ENCODE measurements at places on chromosomes 13 and 19.

DNA sequence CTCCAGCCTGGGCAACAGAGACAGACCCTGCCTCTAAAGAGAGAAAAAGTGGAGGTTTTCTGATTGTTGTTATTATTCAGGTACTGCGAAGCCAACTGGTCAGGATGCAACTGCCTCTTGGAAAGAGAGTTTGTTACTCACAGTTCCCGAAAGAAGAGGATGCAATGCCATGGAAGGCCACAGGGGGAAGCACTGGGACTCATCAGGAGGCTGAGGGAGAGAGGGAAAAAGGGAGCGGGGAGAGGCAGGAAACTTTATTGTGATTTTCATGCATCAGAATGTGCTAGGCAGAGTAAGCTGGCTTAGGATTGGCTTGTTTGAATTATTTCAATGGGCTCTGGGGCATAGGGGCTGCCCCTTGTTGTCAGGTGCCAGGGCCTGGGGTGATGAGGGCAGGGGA is 27.6 kb downstream of the MYO9B start:
- DNase-seq: no peak

GRCh38 chr13:26759907-26760831 is at the start of gene GPR12:
TSS of gene GPR12 (minus strand) at chr13:26760786. CDS start at chr13:26759827, 959 bp downstream.
- no peak for DNase-seq

GRCh38 chr19:4624733-4625362 is 14.5 kb upstream of the TNFAIP8L1 start:
- no peak for DNase-seq

GRCh38 chr19:7124782-7125181 is 55.3 kb downstream of the ZNF557 start:
- no peak for DNase-seq

DNA sequence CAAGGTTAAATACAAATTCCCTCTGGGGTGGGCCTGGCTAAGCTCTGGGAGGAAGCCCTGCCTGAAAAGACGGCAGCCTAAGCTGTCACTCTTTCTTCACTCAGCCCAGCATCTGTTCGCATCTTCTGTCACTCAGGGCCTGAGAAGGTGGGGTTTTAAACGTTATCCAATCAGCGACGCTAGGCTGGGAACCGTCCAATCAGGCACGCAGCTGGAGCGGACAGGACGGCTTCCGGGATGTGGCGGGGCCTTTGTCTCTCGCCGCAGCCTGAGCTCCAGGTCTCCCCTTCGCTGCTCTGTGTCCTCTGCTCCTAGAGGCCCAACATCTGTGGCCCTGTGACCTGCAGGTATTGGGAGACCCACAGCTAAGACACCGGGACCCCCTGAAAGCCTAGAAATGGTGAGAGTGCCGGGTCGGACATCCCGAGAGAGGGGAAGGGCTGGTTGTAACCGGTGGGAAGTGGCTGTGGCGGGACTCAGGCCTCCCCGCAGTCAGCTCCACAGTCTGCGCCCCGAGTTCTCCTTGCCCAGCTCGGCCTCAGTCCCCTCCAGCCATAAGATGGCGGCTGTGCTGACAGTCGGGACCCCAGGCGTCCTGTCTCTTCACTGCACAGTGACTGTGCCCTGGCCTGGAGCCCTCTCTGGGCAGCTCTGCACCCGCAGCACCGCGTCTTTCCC is at the start of gene ZNF431:
ZNF431 (plus strand) TSS at position 254 of the 678 bp plus-strand sequence; CDS start at position 398, 144 bp downstream.
- peak; percentile 75 for DNase-seq

DNA sequence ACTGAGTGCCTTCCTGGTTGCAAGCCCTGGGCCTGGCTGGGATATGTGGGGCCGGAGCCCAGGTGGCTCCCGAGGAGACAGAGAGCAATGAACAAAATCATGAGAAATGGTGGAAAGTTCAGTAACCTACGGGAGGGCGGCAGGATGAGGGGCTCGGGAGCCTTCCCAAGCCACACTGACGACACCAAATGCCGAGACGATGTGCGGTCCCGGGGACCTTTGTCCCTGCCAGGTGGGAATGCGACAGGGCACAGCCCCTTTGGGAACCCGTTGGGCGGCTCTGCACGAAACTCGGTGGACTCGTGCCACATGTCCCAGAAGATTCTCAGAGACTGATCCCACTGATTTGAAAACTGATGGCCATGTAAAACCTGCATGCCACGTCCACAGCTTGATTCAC is 11.7 kb upstream of the ZNF14 start:
- DNase-seq: no peak

DNA sequence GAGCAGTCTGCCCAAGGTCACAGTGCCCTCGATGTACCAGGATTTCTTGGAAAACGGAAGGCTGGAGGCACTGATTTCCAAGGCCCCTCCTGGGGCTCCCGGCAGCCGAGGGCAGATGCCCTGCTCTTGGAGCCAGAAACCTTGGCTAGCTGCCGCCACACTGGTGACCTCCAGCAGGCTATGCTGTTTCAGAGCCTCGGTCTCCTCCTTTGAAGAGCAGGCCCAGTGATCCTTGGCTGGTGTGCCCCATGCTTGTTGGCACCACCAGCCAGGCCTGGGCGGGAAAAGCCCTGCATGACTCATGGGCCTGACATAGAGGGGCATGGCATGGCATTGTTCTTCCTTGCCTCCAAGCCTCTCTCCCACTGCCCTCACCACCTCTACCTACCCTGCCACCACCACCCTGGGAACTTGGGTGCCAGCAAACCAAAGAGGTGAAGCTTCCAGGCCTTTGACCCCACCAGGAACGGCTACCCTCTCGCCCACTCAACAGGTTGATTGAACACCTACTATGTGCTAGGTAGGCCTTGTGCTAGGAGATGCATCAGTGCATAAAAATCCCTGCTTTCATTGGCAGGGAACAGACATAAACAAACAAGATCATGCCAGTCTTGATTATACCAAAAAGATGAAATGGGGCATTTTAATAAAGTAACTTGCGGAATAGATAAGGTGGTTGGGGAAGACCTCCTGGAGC is 1.6 kb upstream of the CLEC11A start:
- no peak for DNase-seq

GRCh38 chr19:10580979-10581631 is 6.0 kb downstream of the AP1M2 start:
- peak; percentile 34 for DNase-seq

DNA sequence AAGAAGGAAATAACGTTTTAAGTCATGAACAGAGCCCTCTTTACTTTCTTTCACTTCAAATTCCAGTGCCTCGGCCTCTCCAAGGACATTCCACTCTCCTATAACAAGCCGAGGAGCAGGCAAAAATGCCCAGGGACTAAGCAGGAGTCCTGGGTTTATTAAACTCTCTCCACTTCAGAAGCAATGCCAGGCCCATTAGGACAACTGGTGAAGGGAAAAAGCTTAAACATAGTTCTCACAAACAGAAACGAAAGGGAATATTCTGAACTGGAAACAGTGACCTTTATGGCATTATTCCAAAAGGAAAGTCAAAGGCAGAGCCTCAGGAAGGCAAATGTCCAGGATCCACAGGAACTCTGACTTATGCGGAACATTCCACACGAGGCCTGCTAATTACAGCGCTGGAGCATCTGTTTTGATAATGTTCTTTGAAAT is 30.9 kb upstream of the MED4 start:
- no peak for DNase-seq
